Adrenal gland (tissue), 19 donors: ENCODE measurements at places on chromosomes 5 and 9. TPM values are rescaled to one million over a fixed set of nuclear protein-coding genes. Genes with fewer than 3 reads are reported as not detected.

The PELO gene
- polyA plus RNA-seq, result 52.4 TPM

The GOLGA2 gene
- 124 TPM for polyA plus RNA-seq

The SLC6A19 gene
- not detected for polyA plus RNA-seq

The RNF183 gene
- 0.29 TPM for polyA plus RNA-seq

The PCDHB14 gene
- polyA plus RNA-seq, result 4.1 TPM

The CAMK4 gene
- 2.6 TPM for polyA plus RNA-seq
